ENCODE measurements at places on chromosomes 5 and 9.
A peak's percentile ranks its signal among the peaks of the same experiment; 100 is the strongest.

DNA sequence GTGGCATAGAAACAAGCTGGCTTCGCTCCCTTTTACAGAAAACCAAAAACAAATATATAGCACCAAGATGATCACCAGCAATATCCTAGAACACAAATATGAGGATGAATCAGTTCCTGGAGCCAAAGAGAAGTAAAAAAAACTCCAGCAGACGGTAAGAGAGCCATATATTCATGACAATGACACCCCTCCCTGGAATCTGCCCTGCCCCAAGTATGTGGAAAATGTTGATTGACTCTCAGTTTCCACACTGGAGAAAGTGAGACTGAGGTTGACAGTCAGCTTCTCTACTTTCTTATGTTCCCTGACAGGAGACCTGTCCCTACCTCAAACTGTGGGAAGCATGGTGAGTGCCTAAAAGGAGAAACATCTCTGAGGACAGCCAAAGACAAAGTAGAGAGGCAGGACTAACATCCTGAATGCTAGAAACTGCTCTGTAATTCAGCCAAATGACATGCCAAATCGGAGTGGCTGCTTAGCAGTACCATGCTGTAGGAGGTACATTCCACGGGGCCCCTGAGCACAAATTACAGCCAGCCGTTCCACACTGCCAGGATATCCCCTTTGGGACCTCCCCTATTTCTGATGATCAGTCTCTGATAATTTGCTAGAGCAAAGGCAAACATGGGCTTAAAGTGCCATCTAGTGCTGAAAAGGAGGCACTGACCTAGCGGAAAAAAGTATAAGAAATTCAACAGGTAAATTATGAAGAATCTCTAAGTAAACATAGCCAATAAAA is 424.0 kb upstream of the RGMB start:
- no peak for DNase-seq

DNA sequence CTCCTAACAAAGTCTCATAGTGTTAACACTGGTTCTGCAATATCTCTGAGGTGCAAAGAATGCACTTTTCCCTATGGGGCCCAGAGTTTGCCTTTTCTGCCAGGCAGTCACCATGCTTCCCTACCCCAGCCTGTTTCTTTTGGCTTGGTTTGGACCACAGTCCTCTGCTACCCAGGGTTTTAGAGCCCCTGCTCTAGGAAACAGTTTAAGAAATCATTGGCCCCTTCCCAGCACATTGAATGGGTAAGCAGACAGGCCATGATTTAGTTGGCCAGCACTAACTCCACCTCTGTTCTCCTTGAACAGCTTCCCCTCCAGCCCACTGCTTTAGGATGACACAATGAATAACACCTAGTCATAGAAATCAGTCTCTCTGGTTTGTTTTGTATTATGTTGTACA is 73.2 kb downstream of the UBAP1 start:
- no peak for DNase-seq

DNA sequence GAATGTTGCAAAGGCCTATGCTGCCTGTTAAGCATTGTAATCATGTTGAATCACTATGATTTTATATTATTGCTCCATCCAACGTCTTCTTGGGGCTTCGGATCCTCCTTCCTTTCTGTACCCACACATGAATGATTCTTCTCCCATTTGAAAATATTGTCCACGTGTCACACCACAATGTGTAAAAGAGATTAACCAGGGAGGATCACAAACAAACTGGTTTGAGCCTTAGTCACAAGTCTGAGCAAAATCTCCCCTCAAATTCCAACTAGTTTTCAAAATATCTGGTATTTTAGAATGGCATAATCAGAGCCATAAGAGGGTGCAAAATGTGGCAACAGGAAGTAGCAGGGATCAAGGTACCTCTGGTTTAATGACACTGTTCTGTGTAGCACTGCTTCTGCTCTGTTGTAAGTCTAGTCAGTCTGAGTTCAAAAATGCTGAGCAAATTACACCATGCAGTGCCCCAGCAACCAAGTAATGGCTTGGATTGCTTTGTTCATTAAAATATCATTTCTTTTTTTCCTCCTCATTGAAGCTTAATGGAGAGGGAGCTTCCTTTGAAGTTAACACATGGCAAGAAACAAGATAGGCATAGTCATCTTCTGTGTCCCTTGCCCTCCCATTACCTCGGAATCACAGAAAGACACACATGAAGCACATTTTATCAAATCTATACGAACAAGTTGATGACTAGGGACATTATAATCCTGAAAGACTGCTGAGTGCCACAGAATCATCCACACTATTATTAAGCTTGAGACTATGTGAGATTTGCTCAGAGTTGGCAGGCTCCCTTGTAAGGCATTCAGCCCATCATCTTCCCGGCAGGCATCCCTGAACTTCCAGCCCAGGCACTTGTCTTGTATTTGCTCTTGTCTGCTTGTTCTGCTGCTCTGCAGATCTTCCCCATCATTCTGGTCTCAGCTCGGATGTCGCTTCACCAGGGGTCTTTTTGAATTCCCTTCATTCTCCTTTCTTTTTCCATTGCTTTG is 102.0 kb upstream of the PRLR start:
- no peak for DNase-seq

DNA sequence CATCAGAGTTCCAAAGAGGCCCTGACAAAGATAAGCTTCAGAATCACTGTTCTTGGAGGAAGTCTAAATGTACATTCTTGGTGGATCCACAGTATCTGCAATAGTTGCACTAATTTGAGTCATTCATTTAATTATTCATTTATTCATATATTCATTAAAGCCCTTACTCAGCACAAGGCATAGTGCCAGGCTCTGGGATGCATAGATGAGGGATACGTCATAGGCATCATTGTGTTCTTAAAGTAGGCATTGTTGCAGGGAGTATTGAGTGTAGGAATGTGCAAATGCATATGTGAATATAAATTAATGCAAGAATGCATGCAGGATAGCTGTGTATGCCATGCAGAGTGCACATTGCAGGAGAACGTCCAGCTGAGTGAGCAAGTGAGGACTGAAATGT is 100.7 kb downstream of the DRD1 start:
- peak; percentile 97 for DNase-seq

DNA sequence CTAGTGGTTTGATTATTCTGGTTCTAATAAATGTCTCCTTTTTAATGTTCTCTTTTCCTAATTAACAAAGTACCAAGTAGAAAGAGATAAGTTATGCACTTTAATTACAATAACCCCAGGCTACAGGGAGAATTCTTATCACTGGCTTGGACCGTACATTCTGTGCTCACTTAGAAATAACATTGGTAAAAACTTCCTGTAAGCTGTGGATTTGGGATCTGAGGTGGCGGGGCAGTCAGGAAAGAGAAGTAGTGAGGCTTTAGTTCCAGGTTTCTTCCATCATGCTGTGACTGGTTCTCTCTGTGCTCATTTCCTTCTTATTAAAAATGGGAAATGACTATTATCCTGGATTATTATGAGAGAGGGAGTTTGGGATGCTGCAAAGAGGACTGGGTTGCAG is 142.0 kb downstream of the EGFLAM start:
- no peak for DNase-seq

DNA sequence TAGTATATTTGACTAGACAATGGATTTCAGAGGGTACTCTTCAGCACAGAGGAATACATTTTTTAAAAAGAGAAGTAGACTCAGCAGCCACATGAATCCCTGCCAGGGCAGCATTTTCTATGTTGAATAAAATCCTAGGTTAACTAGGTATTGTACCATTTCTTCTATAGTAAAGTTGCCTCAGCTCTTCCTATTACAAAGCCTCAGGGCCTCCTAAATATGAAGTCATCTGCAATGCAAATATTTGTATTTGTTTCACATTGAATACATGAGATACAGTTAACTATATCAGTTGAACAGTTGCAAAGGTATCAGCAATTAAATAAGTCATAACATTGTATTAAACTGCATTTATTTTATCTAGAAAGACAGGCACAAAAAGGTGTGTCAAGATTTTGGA is 59.5 kb downstream of the NUDT12 start:
- no peak for DNase-seq

DNA sequence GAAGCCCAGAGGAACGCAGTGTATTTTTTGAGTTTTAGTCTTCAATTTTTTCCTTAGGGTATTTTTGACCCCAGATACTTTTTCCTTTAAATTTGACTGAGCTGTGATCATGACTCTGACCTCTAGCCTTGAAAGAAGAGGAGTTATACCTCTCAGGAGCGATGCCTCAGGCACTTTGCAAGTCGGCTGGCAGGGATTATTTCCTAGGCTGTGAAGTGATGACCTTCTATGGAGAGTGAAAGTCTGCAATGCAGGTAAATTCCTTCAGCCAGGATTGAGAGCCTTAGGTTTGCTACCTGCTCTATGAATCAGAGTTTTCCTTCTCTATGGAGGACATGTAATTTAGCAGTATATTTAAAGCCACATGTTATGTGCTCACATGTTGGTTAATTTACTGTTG is 10.8 kb upstream of the NUDT12 start:
- no peak for DNase-seq

DNA sequence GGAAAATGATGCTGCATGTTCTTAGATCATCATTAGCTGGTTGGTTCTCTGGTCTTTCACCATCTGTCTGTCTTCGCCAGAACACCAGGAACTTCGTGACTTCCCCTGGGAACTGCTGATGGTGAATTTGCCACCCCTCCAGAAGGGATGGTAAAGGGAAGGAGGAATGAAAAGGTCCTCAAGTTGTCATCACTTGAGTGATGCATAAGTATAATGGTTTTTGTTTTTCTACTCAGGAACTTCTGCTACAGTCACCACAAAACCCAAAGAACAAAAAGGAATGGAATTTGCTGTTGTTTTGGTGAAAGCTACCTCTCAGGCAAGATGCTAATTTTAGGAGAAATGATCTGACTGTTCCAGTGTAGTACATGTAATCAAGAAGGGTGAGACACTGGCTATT is 328.4 kb downstream of the ARHGEF28 start:
- no peak for DNase-seq

DNA sequence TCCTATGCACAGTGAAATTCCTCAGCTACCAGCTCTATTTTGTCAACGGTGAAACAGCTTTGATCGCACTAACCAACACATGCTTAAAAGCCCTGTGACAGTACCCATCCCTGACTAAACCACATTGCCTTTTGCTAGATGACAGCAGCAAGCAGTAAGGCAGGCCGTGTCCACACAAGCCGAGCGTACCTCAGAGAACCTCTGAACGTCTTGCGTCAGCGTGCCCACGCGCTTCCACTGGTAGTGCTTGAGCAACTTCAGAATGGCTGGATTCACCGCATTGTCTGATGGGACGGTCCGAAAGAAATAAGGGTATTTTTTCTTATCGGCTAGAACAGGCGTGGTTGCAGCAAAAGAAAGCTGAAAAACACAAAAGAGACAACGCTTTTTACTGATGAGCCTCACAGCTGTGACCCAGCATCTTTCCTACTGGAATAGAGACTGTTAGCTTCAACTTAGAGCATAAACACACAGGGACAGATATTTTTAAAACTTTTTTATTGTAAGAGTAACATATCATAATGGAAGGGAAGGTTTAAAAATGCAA is 167.0 kb downstream of the GABBR2 start:
- DNase-seq = no peak

GRCh38 chr9:86909388-86909787 is 37.9 kb downstream of the GAS1 start:
- no peak for DNase-seq
